Stimulated activated CD4-positive, alpha-beta T cell treated with anti-CD3 and anti-CD28 coated beads, TNF-alpha, amount 100 ng/mL, for 1 hour (primary cell): ENCODE measurements at places on chromosomes 1 and 21.

GRCh38 chr1:65844296-65844695 is 51.6 kb downstream of the PDE4B start:
- DNase-seq = no peak

GRCh38 chr1:230749635-230750034 is 2.4 kb downstream of the CAPN9 start:
- DNase-seq = no peak

DNA sequence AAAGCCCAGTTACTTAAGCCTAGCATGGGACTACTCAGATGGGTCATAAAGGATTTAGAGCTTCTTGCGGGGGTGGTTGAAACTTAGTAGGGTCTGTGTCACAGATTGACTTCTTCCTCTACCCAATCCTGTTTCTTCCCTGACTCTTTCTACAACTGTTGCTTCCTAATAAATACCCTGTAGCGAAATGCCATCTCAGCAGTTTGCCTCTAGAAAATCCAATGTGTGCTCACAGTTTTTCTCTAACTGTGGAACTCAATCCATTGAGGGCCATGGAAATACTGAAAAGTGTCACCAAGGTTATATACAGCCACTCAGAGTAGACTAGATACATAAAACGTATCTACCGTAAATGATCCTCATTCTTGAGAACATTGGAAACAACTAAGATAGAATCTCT is 217.7 kb downstream of the COL24A1 start:
- DNase-seq = no peak

GRCh38 chr1:234246638-234247116 is 126.6 kb upstream of the COA6 start:
- no peak for DNase-seq

- no peak for DNase-seq
These were observed 54.5 kb upstream of the PLXNA2 start for GRCh38 chr1:208298593-208299269.
